Stimulated activated CD8-positive, alpha-beta memory T cell treated with anti-CD3 and anti-CD28 coated beads, Interleukin-7, amount 100 ng/mL, for 24 hours (primary cell): ENCODE measurements at places on chromosomes 2 and 18.
A peak's percentile ranks its signal among the peaks of the same experiment; 100 is the strongest.

DNA sequence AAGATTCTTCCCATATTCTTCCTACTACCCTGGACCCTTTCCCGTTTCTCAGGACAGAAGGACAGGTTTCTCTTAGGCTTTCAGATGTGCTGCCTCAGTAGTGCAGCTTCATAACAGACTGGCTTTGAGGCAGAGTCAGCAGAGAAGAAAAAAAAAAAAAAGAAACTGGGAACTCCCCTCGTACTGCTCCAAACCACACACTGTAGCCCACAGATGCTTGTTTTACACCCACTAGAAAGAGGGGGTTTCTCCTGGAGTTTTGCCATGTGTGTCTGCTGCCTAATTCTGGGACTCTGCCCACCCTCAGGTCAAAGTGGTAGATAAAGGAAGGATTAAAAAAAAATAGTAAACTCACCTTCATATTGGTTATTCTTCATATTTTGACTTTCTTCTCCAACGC is 95.9 kb downstream of the NCOA1 start:
- no peak for DNase-seq

GRCh38 chr2:134087371-134087921 is 166.4 kb upstream of the MGAT5 start:
- DNase-seq = no peak

DNA sequence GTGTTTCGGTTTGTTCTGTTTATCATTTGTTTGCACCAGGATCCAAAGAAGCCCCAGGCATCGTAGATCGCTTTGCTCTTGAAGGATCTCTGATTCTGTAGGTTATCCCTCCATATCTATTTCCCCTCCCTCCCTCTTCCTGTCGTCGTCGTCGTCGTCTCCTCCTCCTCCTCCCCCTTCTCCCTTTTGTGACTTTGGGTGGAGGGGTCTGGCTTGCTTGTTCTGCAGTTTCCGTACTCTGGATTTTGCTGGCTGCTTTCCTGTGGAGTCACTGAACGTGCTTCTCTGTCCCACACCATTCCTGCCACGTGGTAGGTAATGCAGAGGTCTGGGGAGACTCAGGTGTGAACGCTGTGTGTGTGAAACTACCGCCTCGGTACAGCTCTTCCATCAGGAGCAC is 225.0 kb downstream of the LDLRAD4 start:
- no peak for DNase-seq

DNA sequence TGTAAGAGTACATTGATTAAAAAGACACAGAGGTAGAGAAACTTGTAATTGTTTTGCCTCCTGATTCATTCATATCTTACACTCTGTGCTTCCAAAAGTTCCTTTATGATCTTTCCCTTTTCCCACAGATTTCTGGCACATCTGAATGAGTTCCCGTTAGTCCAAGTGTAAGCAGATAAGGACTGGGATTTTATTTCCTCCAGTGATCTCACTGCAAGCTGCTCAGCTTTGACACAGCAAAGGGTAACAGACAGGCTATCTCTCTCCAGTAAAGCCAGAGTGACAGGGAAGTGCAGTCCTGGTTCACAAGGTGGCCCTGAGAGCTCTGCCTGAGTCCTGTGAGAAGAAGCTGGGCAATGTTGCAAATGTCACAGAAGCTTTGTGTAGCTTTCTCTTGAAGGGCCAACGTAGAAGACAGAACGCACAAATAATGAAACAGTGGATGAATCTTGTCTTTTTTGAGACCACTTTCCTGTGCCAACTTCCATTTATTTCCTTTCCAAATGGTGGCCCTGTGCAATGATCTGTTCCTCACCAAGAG is 32.5 kb upstream of the KCNE4 start:
- DNase-seq = no peak

DNA sequence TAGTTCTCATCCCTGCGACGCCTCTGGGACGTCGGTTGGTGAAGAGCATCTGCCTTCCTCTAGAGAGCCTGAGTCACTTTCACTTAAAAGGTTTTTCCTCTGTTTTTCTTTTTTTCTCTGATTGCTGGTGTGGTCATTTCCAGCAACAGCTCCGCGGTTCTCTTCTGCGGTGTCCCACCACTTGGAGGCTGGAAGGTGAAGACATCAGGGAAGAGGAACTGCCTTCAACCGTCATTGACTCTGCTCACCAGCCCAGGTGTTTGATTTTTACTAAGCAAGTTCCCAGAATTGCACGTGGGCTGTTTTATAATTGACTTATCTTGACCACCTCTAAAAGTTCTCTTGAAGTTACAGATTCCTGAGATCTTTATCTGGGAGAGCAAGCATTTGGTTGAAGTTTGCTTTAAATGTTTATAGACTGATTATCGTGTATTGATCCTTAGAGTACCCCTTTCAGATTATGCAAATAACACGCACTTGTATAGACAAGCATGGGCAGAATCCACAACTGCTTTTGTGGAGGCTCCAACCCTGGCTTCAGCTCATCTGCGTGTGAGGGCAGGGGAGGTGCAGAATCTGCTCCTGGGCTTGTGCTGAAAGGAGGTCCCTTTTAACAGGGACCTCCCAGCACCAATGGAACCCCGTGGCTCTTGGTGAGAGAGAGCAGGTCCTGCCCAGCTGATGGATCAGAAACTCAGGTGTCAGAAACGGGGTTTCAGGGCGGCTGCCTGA is 3.5 kb downstream of the CTDP1 start:
- no peak for DNase-seq

DNA sequence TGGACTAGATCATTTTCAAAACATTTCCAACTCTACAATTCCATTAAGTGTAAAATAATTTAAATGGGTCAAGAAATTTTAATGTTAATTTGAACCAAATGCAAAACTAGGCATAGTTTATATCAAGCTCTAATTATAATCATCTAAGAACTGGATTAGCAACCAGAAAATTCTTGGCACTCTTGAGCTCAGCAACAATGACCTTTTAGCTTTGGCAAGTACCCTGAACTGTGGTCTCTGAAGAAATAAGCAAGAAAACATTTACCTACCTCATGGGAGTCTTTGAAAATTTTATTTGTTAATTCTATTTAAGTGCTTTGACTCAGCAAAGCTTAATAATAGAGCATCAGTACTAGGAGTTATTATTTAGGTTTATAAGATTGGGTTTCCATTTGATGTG is 313.2 kb downstream of the SATB2 start:
- DNase-seq = no peak

DNA sequence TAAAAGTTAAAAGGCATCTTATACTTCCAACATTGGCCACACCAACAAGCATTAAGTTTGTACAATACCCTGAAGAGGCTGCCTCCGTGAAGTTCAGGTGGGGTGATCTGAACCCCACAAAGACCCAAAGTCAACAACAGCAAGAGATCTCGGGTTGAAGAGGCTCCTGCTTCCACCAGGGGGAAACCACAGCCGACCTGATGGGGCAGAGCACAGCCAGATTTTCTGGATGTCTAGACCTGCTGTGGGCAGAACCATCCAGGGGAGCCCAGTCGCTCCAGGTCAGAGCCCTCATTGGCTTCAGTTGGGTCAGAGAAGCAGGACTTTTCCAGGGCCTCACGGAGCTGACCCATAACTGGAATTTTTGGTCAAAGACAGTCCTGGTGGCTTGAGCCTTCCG is 66.5 kb upstream of the ACKR3 start:
- no peak for DNase-seq

DNA sequence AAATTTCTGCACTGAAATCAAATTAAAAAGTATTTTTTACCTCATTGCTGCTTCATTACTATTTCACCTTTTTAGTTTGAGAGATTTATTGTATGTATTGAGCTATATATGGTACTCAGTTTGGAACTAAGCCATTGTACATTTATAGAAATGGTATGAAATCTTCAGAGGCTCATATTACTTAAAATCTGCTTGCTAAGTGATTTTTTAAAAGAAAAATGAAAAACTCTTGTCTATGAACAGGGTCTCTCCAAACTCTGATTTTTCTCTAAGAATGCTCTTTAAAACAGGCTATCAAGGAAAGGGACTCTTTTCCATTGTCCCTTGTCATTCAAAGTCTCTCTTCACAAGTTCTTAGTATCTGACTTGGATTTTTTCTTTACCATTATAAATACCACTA is 31.8 kb downstream of the C1D start:
- DNase-seq = no peak

DNA sequence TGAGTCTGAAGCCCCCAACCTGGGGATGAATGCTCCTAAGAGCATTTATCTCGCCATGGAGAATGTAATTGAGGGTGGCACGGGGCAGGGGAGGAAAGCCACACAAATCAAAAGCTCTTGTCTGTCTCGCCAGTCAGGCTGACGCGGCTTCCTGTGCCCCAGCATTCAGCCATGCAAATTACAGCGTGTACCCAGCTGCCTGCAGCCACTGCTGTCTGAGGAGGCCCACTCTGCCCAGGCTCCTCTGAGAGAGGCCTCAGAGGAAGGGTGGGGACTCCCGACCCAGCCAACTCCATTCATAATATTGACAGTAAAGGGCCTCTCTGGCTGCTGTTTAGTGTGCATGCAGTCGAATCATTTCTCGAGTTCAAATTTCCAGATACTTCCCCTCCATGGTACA is 22.0 kb downstream of the SMAD7 start:
- DNase-seq = peak; percentile 39

DNA sequence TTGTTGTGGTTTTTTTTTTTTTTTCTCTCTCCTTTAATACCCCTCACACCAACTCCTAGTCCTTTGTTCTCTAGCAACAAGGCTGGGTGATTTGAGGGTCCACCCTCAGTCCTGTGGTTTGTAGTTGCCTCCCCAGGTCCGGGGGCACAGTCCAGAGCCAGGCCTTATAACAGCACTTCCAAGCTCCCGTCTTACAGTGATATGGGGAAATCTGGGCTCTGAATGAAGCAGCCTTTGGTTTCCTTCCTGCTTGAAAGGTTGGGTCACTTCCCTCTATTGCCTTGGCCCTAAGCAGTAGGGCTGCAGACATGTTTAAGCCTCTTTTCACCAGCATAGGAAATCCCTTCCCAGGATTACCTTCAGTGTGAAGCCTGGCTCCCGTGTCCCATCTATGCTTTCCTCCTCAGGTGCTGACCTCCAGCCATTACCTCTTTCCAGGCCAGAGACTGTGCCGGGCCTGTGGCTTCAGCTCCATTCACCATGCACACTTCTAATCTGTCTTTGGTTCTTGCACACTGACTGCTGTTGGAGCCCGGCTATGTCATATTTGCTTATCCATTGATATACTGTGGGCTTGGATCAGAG is 21.2 kb upstream of the NTSR2 start:
- no peak for DNase-seq

GRCh38 chr2:156818944-156819343 is 382.8 kb downstream of the GPD2 start:
- DNase-seq = no peak

GRCh38 chr2:218383892-218384519 is 1.9 kb downstream of the SLC11A1 start:
- DNase-seq = no peak

GRCh38 chr2:217179854-217180253 is 320.0 kb upstream of the TNP1 start:
- DNase-seq = no peak

DNA sequence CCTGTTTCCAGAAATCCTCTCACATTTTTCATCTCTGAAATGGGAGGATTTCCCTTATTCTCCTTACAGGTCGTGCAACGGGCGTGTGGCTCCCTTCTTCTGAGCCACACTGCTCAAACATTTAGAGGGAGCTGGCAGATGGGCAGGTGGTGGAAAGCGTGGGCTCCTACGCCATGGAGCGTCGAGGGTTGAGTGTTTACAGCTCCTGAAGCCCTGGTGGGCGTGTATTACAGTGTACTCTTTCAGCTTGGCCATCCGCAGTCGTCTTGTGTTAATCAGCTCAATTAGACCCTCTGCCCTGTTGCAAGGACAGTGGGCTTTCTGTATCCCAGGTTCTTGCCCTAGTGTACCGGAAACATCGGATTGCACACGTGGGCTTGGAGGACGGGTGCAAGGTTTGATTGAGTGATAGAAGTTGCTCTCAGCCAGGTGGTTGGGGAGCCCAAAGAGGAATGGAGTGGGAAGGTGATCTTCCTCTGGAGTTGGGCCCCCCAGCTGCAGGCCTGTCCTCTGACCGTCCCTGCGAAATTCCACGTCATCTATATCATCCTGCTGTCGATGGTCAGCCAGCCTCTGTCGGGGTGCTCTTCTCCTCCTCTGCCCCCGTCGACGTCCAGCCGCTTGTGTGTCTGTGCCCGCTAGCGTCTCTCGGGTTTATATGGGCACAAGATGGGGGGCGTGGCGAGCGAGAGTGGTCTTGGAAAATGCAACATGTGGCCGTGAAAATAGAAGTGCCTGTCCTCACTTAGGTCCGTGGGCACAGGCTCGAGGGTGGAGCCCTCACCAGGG is 120.3 kb upstream of the DSEL start:
- no peak for DNase-seq
